A549 treated with AZD2906 at 1 μM for 4 hours (cell line): ENCODE measurements at places on chromosomes 2 and 18. TPM values are rescaled to one million over a fixed set of nuclear protein-coding genes. Genes with fewer than 3 reads are reported as not detected.

PARD3B gene
- 0.76 to 1.1 TPM (median 1.1 TPM) in 5 replicates for total RNA-seq

PKDCC gene
- 20.4 to 26.2 TPM (median 22.4 TPM) in 5 replicates for total RNA-seq

REL gene
- total RNA-seq = 1.7 to 2.7 TPM (median 2.4 TPM) in 5 replicates

RFX8 gene
- total RNA-seq = not detected in 5 replicates

LMAN1 gene
- 24.6 to 46.3 TPM (median 29.2 TPM) in 5 replicates for total RNA-seq

SERPINB11 gene
- total RNA-seq = 0.03 to 0.16 TPM in 2 of 5 replicates, not detected in the others

NAGK gene
- total RNA-seq = 63.1 to 95.5 TPM (median 89.1 TPM) in 5 replicates

TTC21B gene
- 2.8 to 6.0 TPM (median 3.9 TPM) in 5 replicates for total RNA-seq

TDRD15 gene
- not detected in 5 replicates for total RNA-seq

NOTO gene
- 0.02 to 0.03 TPM in 2 of 5 replicates, not detected in the others for total RNA-seq

LHCGR gene
- total RNA-seq = not detected in 5 replicates

PLCL1 gene
- 0.02 TPM in 1 of 5 replicates, not detected in the others for total RNA-seq

HOXD8 gene
- 5.0 to 6.2 TPM (median 5.3 TPM) in 5 replicates for total RNA-seq

TTC39C gene
- total RNA-seq = 17.4 to 22.4 TPM (median 19.4 TPM) in 5 replicates

TCF7L1 gene
- 8.3 to 12.0 TPM (median 10.7 TPM) in 5 replicates for total RNA-seq

CHRNG gene
- not detected in 5 replicates for total RNA-seq

KIF5C gene
- total RNA-seq = 0.21 to 0.50 TPM (median 0.28 TPM) in 5 replicates

RANBP2 gene
- 19.2 to 29.8 TPM (median 22.8 TPM) in 5 replicates for total RNA-seq

BCL11A gene
- 0.01 to 0.11 TPM (median 0.09 TPM) in 5 replicates for total RNA-seq

ANKRD62 gene
- not detected in 5 replicates for total RNA-seq

CNDP1 gene
- 0.08 TPM in 1 of 5 replicates, not detected in the others for total RNA-seq

ANKRD30BL gene
- not detected in 5 replicates for total RNA-seq

ASPRV1 gene
- total RNA-seq = 0.20 to 0.38 TPM (median 0.25 TPM) in 5 replicates

RGPD4 gene
- total RNA-seq = 0.03 to 0.07 TPM (median 0.05 TPM) in 4 of 5 replicates, not detected in the other

DSG1 gene
- total RNA-seq = not detected in 5 replicates

DCAF17 gene
- total RNA-seq = 7.7 to 10.2 TPM (median 9.3 TPM) in 5 replicates

CDK5R2 gene
- 4.6 to 8.8 TPM (median 7.0 TPM) in 5 replicates for total RNA-seq

CFAP65 gene
- 0.11 to 0.32 TPM (median 0.17 TPM) in 5 replicates for total RNA-seq

MOB4 gene
- 21.0 to 36.1 TPM (median 30.1 TPM) in 5 replicates for total RNA-seq

ACMSD gene
- not detected in 5 replicates for total RNA-seq

PLGLB2 gene
- total RNA-seq = 0.10 to 0.33 TPM (median 0.19 TPM) in 5 replicates

MRPL33 gene
- 314 to 497 TPM (median 353 TPM) in 5 replicates for total RNA-seq

C2orf81 gene
- total RNA-seq = 2.4 to 3.6 TPM (median 3.2 TPM) in 5 replicates

EXOC6B gene
- total RNA-seq = 6.3 to 8.8 TPM (median 7.5 TPM) in 5 replicates

POTEE gene
- 0.03 to 0.07 TPM (median 0.06 TPM) in 5 replicates for total RNA-seq

SLC30A3 gene
- 2.6 to 3.4 TPM (median 3.2 TPM) in 5 replicates for total RNA-seq

TSPYL6 gene
- not detected in 5 replicates for total RNA-seq

ERBB4 gene
- 0.01 TPM in 1 of 5 replicates, not detected in the others for total RNA-seq

ABCG5 gene
- not detected in 5 replicates for total RNA-seq

ANTXR1 gene
- total RNA-seq = 94.7 to 152 TPM (median 122 TPM) in 5 replicates

TLX2 gene
- total RNA-seq = 0.24 to 0.37 TPM (median 0.30 TPM) in 5 replicates

RFTN2 gene
- total RNA-seq = 0.06 to 0.13 TPM in 2 of 5 replicates, not detected in the others

LIMS4 gene
- 0.50 to 0.89 TPM (median 0.62 TPM) in 5 replicates for total RNA-seq

TM4SF20 gene
- 5.6 to 8.1 TPM (median 7.3 TPM) in 5 replicates for total RNA-seq

ATOH8 gene
- 19.8 to 30.1 TPM (median 27.1 TPM) in 5 replicates for total RNA-seq

CXCR1 gene
- total RNA-seq = not detected in 5 replicates

PSMA8 gene
- not detected in 5 replicates for total RNA-seq

SH3BP4 gene
- total RNA-seq = 37.0 to 39.5 TPM (median 38.9 TPM) in 5 replicates

APOB gene
- under 0.01 to 0.14 TPM (median 0.04 TPM) in 4 of 5 replicates, not detected in the other for total RNA-seq

RIT2 gene
- total RNA-seq = not detected in 5 replicates

C2orf69 gene
- total RNA-seq = 6.6 to 8.5 TPM (median 7.7 TPM) in 5 replicates
